Muscle of back (tissue), 13 donors: ENCODE measurements at places on chromosomes 4 and X. TPM values are rescaled to one million over a fixed set of nuclear protein-coding genes. Genes with fewer than 3 reads are reported as not detected.
A peak's percentile ranks its signal among the peaks of the same experiment; 100 is the strongest.

- DNase-seq: peak; percentile 4
Measured at GRCh38 chr4:104591510-104591911, 96.8 kb upstream of the CXXC4 start.

GRCh38 chrX:37380256-37380655, 31.1 kb downstream of the PRRG1 start:
- DNase-seq: no peak

PDE6B gene
- polyA plus RNA-seq: 12.4 TPM

GRCh38 chr4:128707864-128708263, 101.6 kb upstream of the JADE1 start:
- peak; percentile 61 for DNase-seq
